ENCODE measurements at places on chromosomes 2 and 18. TPM values are rescaled to one million over a fixed set of nuclear protein-coding genes. Genes with fewer than 3 reads are reported as not detected.

DNA sequence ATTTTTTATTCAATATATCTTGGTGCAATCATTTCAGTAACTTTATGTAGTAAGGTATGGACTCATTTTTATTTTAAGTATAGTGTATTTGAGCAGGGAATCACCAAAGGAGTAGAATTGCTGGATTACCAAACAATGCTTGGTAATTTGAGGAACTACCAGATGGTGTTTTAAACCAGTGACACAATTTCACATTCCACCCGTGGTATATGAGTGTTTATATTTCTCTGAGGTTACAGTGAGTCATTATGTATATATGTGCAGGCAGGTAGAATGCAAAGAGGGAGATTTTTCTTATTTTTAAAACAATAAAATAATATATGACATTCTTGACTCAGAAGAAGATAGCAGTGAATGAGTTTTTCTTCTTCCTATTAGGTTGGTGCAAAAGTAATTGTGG, 596.9 kb downstream of the DCC start:
- no peak for DNase-seq

- no peak for DNase-seq
Observed at GRCh38 chr2:142983174-142983573, 105.7 kb downstream of the KYNU start.

DNA sequence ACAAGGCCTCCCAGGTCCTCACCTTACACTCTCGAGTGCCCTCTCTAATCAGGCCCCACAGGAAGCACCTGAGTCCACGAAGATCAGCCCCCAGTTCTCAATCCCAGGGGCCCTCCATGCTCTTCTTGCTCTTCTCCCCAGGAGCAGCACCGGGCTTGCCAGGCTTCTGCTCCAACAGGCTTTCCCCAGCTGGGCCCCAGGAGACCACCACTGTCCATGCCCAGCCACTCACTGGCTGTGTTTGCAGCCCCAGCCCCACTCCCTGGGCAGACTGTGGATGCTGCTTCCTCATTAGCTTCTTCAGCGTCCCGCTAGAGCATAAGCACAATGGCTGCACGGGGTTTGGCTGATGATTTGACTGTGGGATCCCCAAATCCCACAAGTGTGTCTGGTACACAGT, 781.9 kb downstream of the GALR1 start:
- DNase-seq: no peak

GRCh38 chr2:212032536-212033219, 505.9 kb downstream of the ERBB4 start:
- no peak for DNase-seq

- no peak for DNase-seq
Observed at GRCh38 chr2:226873826-226874225, 38.0 kb downstream of the RHBDD1 start.

The PLB1 gene
- total RNA-seq: 2.2 TPM

GRCh38 chr2:62140426-62141141, 55.3 kb upstream of the B3GNT2 start:
- DNase-seq: no peak

DNA sequence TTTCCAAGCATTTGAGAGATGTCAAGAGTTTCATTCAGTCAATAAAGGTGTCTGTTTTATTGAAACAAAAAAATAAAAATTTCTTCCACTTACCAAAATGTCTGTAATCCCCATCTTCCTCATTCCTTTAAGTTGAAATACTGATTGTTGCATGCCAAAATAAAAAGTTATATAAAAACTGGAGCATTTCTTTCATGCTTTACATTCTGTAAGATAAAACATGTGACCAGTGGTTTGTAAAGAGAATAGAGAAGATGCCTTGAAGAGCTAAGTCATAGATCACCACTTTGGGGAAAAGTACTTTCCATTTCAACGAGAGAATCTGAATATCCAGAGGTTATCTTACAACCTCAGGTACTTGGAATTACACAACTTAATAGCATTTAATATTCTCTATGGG, 35.9 kb upstream of the MYO1B start:
- DNase-seq: no peak

The SLC9A2 gene
- 0.33 TPM for total RNA-seq

- DNase-seq: no peak
Observed at GRCh38 chr18:28606686-28607085, 429.8 kb upstream of the CDH2 start.

The HOXD4 gene
- total RNA-seq: 4.8 TPM

- DNase-seq: no peak
Observed at GRCh38 chr18:55830544-55830943, 242.6 kb upstream of the TCF4 start.

DNA sequence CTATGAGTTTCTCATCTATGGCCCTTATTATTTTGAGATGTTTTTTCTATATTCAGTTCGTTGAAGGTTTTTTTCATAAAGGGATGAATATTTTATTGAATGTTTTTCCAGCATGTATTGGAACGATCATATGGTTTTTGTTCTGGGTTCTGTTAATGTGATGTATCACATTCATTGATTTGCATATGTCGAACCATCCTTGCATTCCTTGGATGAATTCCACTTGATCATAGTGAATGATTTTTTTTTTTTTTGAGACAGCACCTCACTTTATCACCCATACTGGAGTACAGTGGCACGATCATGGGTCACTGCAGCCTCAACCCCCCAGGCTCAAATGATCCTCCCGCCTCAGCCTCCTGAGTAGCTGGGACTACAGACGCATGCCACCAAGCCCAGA, 5.5 kb upstream of the NEMP2 start:
- DNase-seq: no peak

The CDH20 gene
- 0.39 TPM for total RNA-seq

The TDRD15 gene
- total RNA-seq: not detected

The KLHL14 gene
- 31.6 TPM for total RNA-seq

DNA sequence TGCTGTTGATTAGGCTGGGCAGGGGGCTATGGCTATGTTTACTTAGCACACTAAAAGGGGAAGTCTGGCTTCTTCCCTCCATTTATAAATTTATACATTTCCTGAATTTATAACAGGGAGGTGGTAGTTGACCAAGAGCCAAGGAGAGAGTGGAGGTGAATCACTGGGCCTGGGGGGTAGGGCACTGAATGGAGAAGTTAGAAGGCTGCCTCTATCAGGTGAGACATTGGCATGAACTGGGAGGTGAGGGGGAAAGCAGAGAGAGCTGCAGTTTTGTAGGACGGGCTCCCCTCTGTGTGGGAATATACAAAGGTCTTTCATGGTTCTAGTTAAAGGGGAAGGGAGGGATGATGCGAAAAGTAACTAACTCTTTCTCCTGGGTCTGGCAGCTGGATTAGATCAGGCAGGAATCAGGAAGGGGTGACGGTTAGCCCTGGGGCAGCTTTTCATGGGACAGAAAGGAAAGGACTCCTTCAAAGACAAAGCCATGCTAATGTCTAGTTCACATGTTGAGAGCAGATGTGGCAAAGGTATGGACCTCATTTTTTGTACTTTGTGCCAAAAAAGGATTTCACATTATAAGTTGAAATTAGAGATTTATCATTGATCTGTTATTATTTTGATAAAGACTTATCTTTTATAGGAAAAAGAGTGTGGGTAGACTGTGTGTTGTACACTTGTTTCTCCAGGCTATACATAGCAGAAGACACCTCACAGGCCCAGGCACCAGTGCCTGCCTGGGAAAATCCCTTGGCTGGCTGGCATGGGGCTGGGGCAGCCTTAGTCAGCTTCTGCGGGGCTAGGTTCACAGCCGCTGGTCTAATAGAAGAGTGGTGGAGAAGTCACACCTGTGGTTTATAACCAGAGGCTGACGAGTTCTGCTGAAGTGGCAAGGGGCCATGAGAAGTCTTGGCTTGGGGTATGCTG, 158.7 kb downstream of the CLIP4 start:
- no peak for DNase-seq

The LRATD1 gene
- total RNA-seq: 10.3 TPM

The C1QL2 gene
- not detected for total RNA-seq

The MARS2 gene
- total RNA-seq: 4.6 TPM

GRCh38 chr2:127004893-127005600, 101.9 kb downstream of the BIN1 start:
- DNase-seq: no peak

- DNase-seq: no peak
Observed at GRCh38 chr2:129732630-129733026, 246.8 kb upstream of the RAB6C start.

The PPIG gene
- total RNA-seq: 49.9 TPM

The C2orf72 gene
- total RNA-seq: not detected

The SATB2 gene
- total RNA-seq: 1.9 TPM

- no peak for DNase-seq
Observed at GRCh38 chr2:85221067-85221691, 88.0 kb downstream of the TCF7L1 start.

DNA sequence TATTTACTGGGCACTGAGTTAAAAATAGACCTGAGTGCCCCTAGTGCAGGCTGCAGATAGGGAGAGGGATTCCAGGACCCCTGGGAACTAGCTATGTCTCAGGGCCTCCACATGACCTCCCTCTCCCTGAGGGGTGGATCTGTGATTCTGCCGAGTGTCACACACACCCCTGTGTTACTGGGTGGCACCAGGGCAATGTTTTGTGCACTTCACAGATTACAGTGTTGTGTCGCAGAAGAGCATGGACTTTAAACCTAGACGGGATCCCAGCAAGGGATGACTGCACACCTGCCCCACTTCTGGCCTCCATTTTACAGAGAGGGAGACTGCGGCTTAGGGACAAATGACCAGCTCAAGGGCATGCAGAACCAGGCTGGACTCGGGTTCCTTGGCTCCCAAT, 65.6 kb downstream of the ZFP36L2 start:
- DNase-seq: no peak

GRCh38 chr2:5894355-5894754, 202.2 kb downstream of the SOX11 start:
- DNase-seq: no peak

DNA sequence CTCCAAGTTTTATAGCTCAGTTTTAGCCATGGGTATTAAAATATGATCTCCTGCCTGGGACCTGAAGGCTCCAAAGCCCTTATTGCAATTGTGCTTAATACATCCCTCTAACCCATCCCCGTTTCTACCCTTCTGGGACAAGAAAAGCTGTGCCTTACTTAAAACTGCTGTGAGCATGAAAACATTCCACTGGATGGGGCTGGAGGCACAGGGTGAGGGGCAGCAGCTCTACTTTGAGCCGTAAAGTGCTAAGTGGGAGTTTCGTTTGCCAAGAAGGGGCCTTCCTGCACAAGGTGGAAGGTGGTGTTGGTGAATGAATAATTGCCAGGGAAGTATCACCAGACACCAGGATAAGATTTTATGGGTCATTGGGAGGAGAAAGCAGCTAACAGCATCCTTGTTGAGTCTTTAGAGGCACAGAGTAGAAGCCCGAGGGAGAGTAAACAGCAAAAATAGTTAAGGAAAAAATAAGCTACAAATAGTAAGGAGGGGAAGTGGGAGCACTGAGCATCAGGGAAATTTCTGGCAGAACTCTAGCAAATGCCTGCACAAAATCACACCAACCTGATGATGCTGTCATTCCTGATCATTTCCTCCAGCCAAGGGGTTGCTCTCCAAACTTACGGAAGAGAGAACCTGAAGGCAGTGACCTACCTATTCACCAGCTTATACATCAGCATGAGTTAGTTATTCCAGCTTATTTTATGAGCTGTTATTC, 218.4 kb downstream of the MREG start:
- no peak for DNase-seq

DNA sequence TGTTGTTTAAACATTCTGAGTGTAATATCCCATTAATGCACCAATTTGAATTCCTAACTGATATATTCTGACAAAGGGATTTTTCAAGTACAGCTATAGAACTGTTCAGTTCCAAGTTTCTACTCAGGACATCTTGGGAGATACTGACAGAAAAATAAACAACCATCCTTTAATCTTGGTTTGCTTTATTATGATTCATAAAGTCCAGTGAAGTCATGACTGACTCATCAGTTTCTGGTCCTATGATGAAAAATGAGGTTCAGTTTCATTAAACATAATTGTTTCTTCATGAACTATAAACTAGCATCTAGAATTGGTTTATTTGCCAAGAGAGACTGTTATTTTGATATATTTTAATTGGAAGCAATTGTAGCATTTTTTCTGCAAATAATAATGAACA, 896.2 kb downstream of the CCDC85A start:
- DNase-seq: no peak

DNA sequence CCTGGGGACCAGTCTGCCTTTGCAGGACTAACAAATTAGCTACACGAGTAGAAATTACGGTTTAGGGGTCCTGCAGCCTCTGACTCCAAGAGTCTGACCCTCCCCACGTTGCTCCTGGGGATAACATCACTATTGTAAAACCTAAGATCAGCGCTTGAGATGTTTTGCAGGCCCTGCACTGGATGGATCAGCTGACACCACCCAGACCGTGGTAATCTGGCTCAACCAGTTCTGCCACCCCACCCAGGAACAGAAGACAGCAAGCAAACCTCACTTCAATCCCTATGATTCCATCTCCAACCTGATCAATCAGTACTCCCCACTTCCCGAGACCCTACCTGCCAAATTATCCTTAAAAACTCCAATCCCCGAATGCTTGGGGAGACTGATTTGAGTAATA, 31.7 kb downstream of the NGEF start:
- DNase-seq: no peak

Data from thyroid gland (tissue), 4 donors.